ENCODE measurements at places on chromosomes 7 and 10. TPM values are rescaled to one million over a fixed set of nuclear protein-coding genes. Genes with fewer than 3 reads are reported as not detected.

NEURL1 gene
- not detected for total RNA-seq

HOXA11 gene
- total RNA-seq: not detected

DNA sequence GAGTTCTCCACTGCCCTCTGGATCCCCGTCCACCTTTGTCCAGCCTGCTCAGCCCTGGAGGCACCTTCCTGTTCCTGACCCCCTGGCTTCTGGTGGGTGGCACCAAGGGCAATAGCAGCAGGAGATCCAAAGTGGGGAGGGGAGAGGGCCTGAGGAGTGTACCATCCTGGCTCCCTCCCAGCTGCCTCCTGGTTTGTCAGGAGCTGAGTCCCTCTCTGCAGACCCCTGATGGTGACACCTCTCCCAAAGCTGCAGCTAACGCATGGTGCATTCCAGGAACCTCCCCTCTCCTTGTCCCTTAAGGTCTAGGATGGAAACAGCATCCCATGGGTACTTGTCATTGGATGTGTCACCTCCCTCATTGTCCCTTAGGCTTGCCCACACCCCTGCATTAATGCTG lies 39.6 kb downstream of the VSTM4 start:
- DNase-seq: no peak

DNA sequence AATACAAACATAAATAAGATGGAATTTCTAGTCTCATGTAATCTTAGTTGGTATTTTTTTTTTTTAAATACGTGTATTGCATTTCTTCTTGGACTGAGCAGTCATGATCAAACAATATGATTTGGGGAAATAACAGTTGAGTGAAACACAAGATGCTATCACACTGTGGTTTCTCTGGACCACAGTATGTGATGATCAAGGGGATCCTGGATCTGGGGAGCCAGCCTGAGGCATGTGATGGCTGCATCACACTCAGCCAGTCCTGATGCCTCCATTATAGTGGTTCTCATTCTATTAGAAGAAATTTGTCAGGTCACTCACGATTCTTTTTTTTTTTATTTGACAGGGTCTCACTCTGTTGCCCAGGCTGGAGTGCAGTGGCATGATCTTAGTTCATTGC lies 495.9 kb upstream of the POT1 start:
- no peak for DNase-seq

GRCh38 chr7:24284699-24285506 lies 913 bp downstream of the NPY start:
- no peak for DNase-seq

PRR15 gene
- total RNA-seq: not detected

DNA sequence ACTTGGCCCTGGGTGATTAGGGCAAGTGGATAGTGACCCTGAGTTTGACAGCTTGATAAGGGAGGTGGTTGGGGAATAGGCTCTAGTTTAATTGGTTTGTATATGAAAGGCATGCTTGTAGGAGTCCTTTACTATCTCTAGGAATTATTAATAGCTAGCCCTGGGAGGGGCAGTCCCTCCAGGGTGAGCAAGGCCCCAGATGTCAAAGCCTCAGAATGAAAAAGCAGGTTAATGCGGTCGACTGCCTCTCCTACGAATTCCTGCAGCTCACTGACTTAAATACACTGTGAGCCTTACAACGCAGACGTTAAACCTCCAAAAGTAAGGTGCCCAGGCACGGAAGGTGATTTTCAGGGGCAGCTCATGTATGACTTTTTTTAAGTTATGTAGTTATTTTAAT lies 5.2 kb upstream of the BTBD16 start:
- DNase-seq: no peak

OPALIN gene
- total RNA-seq: not detected

- no peak for DNase-seq
These were observed 927.1 kb upstream of the MBL2 start for GRCh38 chr10:53699684-53700083.

SOSTDC1 gene
- not detected for total RNA-seq

DNA sequence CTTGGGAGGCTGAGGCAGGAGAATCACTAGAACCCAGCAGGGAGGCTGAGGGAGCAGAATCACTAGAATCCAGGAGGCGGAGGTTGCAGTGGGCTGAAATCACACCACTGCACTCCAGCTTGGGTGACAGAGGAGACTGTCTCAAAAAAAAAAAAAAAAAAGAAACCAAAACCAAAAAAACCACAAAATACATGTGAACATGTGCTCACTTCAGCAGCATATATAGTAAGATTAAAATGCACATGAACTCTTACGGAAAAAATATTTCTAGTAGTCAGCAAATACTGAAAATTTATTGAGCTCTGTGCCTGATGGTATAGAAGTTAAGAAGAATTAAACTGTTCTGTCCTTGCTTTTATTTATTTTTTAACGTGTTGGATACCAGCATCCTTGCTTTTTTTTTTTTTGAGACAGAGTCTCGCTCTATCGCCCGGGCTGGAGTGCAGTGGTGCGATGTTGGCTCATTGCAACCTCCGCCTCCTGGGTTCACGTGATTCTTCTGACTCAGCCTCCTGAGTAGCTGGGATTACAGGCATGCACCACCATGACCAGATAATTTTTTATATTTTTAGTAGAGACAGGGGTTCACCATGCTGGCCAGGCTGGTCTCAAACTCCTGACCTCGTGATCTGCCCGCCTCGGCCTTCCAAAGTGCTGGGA lies 9.6 kb upstream of the ZNF487 start:
- DNase-seq: no peak

- no peak for DNase-seq
These were observed 72.5 kb downstream of the C10orf90 start for GRCh38 chr10:126598009-126598408.

GRCh38 chr7:143299840-143300239 lies 11.7 kb downstream of the CASP2 start:
- no peak for DNase-seq

ZCCHC24 gene
- 180 TPM for total RNA-seq

- no peak for DNase-seq
These were observed 133.4 kb upstream of the MKLN1 start for GRCh38 chr7:131194070-131194865.

- no peak for DNase-seq
These were observed 66.5 kb downstream of the UBE2H start for GRCh38 chr7:129886167-129886817.

DNA sequence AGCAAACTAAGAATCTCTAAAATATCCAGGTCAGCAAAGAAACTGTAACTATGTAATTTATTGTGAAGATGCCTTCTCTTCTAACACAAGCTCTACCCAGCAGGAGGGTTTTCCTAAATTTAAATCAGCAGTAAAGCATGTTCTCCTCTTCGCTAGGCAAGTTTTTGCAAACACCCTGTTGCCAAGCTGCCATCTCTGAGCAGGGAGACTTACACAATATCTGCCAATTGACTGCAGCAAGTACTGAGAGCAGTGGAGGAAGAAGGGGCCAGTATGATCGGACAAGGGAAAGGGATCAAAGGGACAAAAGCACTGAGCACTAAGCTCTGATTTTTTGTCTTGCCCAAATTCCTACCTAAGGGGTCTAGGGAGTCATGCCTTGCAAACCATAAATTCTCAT lies 16.0 kb upstream of the LANCL2 start:
- no peak for DNase-seq

WDR37 gene
- 4.4 TPM for total RNA-seq

GRCh38 chr10:70324339-70324861 lies 40.6 kb upstream of the NPFFR1 start:
- no peak for DNase-seq

DNA sequence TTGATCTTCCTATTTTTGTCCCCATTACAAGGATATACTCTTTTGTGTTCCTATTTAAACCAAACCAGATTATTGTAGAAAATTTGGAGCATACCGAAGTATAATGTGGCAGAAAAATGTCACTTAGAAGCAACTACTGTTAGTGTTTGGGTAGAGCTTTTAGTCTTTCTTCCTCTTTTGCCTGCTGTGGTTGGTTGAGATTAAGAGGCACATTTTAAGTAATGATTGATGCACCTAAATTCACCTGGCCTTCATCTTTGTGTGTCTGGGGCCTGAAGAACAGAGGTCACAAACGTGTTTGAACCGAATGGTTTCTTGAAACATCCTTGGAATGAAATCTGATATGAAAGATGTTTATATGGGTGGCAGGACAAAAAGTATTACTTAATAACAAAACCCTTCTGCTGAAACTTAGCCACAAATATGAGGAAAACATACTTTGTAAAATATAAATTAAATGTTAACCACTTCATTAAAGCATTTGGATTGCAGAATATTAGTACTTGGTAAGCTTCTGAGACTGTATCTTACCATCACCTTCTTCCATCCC lies 2.6 kb downstream of the BPGM start:
- no peak for DNase-seq

MMRN2 gene
- total RNA-seq: 282 TPM

GRCh38 chr10:94104316-94105000 lies 110.7 kb downstream of the PLCE1 start:
- no peak for DNase-seq

GRCh38 chr7:17706734-17707133 lies 233.6 kb downstream of the SNX13 start:
- no peak for DNase-seq

GRCh38 chr10:94216201-94216600 lies 146.5 kb downstream of the NOC3L start:
- DNase-seq: no peak

DNA sequence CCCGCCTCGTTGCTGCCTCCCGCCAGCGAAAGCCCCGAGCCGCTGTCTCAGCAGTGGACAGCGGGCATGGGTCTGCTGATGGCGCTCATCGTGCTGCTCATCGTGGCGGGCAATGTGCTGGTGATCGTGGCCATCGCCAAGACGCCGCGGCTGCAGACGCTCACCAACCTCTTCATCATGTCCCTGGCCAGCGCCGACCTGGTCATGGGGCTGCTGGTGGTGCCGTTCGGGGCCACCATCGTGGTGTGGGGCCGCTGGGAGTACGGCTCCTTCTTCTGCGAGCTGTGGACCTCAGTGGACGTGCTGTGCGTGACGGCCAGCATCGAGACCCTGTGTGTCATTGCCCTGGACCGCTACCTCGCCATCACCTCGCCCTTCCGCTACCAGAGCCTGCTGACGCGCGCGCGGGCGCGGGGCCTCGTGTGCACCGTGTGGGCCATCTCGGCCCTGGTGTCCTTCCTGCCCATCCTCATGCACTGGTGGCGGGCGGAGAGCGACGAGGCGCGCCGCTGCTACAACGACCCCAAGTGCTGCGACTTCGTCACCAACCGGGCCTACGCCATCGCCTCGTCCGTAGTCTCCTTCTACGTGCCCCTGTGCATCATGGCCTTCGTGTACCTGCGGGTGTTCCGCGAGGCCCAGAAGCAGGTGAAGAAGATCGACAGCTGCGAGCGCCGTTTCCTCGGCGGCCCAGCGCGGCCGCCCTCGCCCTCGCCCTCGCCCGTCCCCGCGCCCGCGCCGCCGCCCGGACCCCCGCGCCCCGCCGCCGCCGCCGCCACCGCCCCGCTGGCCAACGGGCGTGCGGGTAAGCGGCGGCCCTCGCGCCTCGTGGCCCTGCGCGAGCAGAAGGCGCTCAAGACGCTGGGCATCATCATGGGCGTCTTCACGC lies 825 bp downstream of the ADRB1 start:
- DNase-seq: no peak

DNA sequence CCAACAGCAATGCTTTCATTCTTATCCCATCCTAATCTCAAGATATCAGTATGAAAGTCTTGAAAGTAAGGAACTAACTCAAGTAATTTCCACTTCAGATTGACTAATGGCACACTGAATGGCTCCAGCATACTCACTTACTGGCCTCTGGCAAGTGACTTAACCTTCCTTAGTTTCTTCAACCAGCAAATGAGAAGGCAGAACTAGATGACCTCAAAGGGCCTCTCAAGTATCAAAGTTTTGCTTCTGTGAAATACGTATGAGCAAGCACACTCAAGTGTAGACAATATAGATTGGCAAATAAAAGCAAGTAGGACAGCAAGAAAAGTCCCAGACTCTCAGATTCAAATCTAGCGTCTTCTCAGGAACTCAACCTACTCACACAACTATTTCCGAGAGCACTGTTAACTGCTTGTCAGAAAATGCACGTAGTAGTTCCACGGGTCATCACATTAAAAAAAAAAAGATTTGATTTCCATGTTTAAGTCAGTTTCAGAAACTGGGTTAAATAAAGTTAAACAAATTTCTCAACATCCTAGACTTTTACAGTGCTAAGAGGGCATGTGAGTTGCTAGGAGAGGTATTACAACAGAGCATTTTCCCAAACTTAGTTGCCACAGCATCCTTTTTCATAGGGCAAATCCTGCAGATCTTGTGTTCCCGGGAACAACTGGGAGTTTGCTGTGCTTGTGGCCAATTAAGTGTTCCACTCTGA lies 276.9 kb upstream of the KLF14 start:
- no peak for DNase-seq

- no peak for DNase-seq
These were observed 25.3 kb downstream of the CCDC126 start for GRCh38 chr7:23622506-23622925.

ZNF655 gene
- total RNA-seq: 37.9 TPM

DNA sequence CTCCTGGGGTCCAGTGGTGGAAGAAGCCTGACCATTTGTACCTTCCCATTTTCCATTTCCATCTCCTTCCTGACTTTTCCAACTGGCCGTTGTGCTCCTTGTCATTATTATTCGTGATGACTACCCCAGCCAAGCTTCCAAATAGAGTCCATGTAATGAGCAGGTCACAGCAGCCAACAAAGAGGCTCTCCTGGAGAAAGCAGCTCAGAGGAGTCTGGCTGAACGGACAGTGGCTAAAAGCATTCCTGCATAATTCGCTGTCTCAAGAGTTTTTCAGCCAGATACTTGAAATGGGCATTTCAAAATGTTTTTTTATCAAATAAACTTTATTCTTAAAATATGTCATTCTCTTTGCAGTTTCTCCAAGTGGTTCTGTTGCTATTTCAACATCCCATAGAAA lies 458.6 kb downstream of the INHBA start:
- DNase-seq: no peak

DNA sequence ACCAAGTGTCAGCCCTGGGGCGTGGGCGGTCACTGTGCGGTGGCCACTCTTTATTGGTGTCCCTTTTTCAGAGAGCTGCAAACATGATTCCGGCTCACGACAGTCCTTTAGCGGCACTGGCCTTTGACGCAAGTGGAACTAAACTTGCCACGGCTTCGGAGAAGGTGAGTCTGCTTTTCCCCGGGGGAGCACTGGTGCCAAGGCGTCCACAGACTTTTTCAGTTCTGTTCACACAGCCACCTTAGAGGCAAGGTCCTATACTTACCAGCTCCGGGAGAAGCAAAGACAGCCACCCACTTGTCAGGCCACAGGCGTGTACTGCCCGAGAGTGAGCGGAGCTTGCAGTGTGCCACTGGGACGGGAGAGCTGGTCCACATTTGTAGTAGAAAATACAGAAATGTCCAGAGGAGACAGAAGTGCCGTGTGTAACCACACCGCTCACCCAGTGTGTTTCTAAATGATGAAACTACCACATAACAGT lies 27.9 kb downstream of the WIPI2 start:
- no peak for DNase-seq
